Aorta (tissue), 5 donors: ENCODE measurements at places on chromosomes 1 and 21. TPM values are rescaled to one million over a fixed set of nuclear protein-coding genes. Genes with fewer than 3 reads are reported as not detected.

Gene SELP
- total RNA-seq = 9.1 TPM

Gene ELF3
- total RNA-seq = 0.68 TPM

Gene RORC
- not detected for total RNA-seq

Gene SH3D21
- 4.1 TPM for total RNA-seq

Gene TNNT2
- total RNA-seq = 0.36 TPM

Gene WDTC1
- total RNA-seq = 34.0 TPM

Gene CYYR1
- 24.8 TPM for total RNA-seq

Gene INSRR
- not detected for total RNA-seq

Gene CD46
- total RNA-seq = 189 TPM

Gene KLHDC9
- 0.78 TPM for total RNA-seq

Gene PCNX2
- 14.7 TPM for total RNA-seq

DNA sequence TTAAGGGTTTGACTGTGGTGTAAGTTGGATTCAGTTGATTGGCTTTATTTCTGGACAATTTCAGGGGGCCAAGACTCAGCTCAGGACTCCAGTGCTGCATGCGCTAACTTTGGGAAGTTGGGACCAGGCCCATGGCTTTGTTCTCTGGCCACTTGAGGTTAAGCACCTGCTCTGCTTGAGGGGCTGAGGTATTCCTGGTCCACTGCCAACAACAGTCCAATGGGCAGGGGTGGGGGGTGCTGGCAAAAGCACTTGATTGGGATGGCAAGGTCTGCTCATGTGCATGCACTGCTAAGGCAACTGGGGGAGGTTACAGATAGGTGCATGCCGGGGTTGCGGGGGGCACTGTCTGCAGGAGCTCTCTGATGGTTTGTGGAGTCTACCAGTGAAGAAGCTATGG is 52.6 kb upstream of the ASB17 start:
- H3K36me3 ChIP-seq = no peaks in the 10 kb centered on the region
- H3K27me3 ChIP-seq = no peaks in the 10 kb centered on the region
- H3K27ac ChIP-seq = no peak overlapping the region
- no peaks in the 10 kb centered on the region for H3K4me1 ChIP-seq
- no peak overlapping the region for H3K4me3 ChIP-seq

DNA sequence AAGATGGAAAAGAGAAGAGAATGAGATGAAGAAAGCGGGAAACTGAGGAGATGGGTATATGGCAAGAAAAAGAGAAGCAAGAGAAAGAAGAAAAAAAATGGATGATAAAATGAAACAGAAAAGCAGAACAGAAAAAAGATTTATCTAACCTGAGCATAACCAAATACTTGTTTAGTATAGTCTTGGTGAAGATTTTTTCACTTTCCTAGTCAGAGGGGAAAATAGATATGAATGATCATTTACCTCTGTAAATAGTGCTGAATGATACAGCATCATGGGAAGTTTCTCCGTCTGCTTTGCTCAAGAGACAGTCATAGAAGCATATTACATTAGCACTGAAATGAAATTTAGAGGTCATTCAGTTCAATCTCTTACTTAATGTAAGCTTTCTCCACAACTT is 36.1 kb upstream of the PLPPR4 start:
- no peaks in the 10 kb centered on the region for H3K36me3 ChIP-seq
- no peaks in the 10 kb centered on the region for H3K4me1 ChIP-seq
- H3K27me3 ChIP-seq = no peaks in the 10 kb centered on the region
- DNase-seq = no peak
- H3K4me3 ChIP-seq = no peak overlapping the region
- H3K27ac ChIP-seq = no peak overlapping the region

DNA sequence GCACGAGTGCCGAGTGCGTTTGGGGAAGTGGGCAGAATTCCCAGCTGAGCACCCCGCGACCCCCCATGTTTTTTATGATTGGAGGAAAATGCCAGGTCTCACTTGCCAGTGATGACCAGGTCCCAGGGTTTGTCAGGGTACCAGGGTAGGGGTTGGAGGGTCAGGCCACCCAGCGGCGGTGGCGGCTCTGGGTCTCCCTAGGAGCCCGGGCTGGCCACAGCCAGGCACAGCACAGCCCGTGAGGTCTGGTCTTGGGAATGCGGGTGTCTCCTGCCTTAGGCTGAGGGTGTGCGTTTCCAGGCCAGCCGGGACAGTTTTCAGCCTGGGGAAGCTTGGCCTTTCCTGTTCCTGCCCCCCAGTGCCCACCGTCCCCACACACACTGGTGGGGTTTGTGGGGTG is 22.7 kb downstream of the PRKCZ start:
- no peak overlapping the region for H3K27ac ChIP-seq
- DNase-seq = no peak
- H3K4me1 ChIP-seq = no peaks in the 10 kb centered on the region
- no peaks in the 10 kb centered on the region for H3K27me3 ChIP-seq

DNA sequence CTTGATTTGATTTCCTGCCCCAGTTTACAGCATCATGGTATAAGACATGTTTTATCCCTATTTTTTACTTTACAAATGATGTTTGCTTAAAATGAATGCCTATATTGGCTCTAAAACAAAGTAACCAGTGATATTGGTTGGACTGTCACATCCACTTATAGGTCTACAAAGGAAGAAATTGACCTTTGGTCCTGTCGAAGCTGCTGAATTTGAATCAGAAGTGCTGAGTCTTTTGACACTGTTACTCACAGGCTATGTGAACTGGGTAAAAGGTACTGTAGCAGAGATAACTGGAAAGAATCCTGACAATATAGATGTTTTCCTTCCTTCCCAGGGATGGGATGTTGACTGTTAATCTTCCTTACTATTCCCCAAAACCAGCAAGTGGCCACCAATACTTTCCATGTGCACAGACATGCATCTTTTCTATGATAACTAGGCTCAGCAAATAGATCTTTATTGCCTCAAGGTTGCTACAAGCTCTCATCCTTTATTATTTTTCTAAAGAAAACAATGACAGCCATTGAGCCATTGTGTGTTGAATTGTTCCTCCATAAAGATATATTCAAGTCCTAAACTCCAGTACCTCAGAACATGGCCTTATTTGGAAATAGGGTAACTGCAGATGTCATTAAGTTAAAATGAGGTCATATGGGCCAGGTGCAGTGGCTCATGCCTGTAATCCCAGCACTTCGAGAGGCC is 175.9 kb upstream of the NR5A2 start:
- no peak overlapping the region for H3K27ac ChIP-seq
- DNase-seq = no peak
- no peaks in the 10 kb centered on the region for H3K36me3 ChIP-seq
- no peak overlapping the region for H3K4me3 ChIP-seq
- no peaks in the 10 kb centered on the region for H3K4me1 ChIP-seq
- peaks cover 3% of the 10 kb centered on the region for H3K27me3 ChIP-seq

DNA sequence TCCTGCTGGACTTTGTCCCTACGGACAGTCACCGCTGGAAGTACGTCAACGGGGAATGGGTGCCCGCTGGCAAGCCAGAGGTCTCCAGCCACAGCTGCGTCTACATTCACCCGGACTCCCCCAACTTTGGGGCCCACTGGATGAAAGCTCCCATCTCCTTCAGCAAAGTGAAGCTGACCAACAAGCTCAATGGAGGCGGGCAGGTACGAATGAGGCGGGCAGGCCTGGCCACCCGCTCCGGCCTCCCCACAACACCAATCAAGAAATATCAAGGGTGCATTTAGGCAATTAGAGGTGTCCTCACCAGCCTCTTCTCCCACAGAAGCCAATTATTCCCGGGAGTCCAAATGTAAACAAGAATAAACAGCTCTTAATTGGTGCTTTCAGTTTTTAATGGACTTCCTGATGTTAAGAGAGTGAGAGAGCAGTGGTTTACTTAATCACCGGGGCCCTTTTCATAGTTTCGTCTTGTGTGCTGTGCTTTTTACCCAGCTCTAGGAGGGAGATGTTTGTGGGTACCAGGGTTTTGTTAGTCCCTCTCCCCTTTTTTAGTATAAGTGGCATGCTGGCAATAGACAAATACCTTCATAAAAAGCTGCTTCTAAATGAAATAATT is 10.7 kb downstream of the TBX19 start:
- no peaks in the 10 kb centered on the region for H3K27me3 ChIP-seq
- DNase-seq = no peak
- H3K36me3 ChIP-seq = no peaks in the 10 kb centered on the region
- no peaks in the 10 kb centered on the region for H3K4me1 ChIP-seq

DNA sequence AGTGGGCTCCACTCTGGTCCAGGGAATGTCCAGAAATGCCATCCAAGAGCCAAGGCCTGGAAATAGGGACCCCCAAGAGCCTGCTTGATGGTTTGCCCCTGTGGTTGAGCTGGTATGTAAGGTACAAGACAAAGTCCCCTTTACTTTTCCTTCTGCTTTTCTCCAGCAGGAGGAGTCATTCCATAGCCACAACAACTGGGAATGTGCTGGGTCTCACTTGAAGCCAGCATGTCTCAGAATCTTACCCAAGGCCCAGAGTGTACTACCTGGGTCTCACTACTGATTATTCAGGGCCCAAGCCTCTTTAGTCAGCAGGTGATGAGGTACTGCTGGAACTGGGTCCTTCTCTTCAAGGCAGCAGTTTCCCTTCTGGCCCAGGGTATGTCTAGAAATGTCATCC is 62.1 kb upstream of the CD55 start:
- no peaks in the 10 kb centered on the region for H3K4me1 ChIP-seq
- H3K27ac ChIP-seq = no peak overlapping the region
- DNase-seq = no peak
- H3K27me3 ChIP-seq = no peaks in the 10 kb centered on the region
- no peak overlapping the region for H3K4me3 ChIP-seq

DNA sequence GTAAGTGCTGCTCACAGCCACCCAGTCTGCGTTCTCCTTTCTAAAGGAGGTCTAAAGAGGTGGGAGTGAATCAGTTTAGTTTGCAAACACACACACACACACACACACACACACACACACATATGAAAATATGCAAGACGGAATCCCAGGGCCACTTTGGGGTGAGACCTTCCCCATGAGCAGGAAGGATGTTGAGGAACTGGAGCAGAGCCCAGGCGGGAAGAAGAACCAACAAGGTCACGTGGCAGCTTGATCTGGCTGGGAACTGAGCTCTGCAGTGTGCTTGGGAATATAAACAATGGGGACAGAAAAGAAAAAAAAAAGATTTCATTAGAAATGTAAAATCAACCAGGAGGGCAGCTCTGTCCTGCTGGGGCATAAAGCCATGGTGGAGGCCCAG is 32.6 kb downstream of the OR2G3 start:
- no peak overlapping the region for H3K27ac ChIP-seq
- no peaks in the 10 kb centered on the region for H3K27me3 ChIP-seq
- H3K4me1 ChIP-seq = no peaks in the 10 kb centered on the region
- H3K4me3 ChIP-seq = no peak overlapping the region

- H3K4me3 ChIP-seq = no peak overlapping the region
- H3K4me1 ChIP-seq = no peaks in the 10 kb centered on the region
- DNase-seq = no peak
Observed at GRCh38 chr1:29415861-29416260, 179.5 kb downstream of the PTPRU start.

DNA sequence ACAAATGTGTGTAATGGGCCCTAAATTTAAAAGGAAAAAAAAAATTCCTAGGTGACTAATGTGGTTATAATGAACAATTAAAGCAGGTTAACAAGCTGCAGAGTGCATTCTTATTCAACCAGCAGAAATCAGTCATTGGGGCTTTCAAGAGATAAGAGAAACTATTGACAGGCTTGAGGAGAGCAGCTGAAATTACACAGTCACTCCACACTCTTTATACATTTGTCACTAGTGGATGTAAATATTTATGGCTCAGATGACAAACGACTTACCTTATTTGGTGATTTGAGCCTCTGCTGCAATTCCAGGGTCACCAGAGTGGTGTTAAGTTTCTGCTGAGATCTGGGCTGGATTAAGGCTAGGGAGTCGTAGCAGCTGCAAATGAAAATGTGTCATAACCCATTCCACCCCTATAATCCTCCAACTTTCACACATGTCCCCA is 896.3 kb downstream of the TTLL7 start:
- DNase-seq = no peak
- H3K27ac ChIP-seq = no peak overlapping the region
- H3K4me3 ChIP-seq = no peak overlapping the region
- H3K36me3 ChIP-seq = no peaks in the 10 kb centered on the region
- no peaks in the 10 kb centered on the region for H3K4me1 ChIP-seq

- no peaks in the 10 kb centered on the region for H3K36me3 ChIP-seq
- H3K27ac ChIP-seq = no peak overlapping the region
- H3K4me1 ChIP-seq = no peaks in the 10 kb centered on the region
- no peaks in the 10 kb centered on the region for H3K27me3 ChIP-seq
Observed at GRCh38 chr1:1919304-1920056, 401 bp upstream of the TMEM52 start.

- H3K4me3 ChIP-seq = peak overlapping the region; percentile 94
- no peak overlapping the region for H3K27ac ChIP-seq
- DNase-seq = no peak
- H3K36me3 ChIP-seq = no peaks in the 10 kb centered on the region
- no peaks in the 10 kb centered on the region for H3K27me3 ChIP-seq
- H3K4me1 ChIP-seq = no peaks in the 10 kb centered on the region
Observed at GRCh38 chr1:42335809-42336518, 929 bp upstream of the FOXJ3 start.

GRCh38 chr1:88557014-88557413 is 127.1 kb upstream of the PKN2 start:
- no peak overlapping the region for H3K4me3 ChIP-seq
- no peak overlapping the region for H3K27ac ChIP-seq
- no peak for DNase-seq
- H3K36me3 ChIP-seq = no peaks in the 10 kb centered on the region

- H3K36me3 ChIP-seq = peaks cover 29% of the 10 kb centered on the region
- peak overlapping the region; percentile 87 for H3K27ac ChIP-seq
- H3K4me1 ChIP-seq = no peaks in the 10 kb centered on the region
- no peaks in the 10 kb centered on the region for H3K27me3 ChIP-seq
- peak; percentile 91 for DNase-seq
Observed at GRCh38 chr1:207805841-207806421, 54.1 kb downstream of the CD46 start.

- H3K36me3 ChIP-seq = no peaks in the 10 kb centered on the region
- H3K27ac ChIP-seq = no peak overlapping the region
- no peaks in the 10 kb centered on the region for H3K27me3 ChIP-seq
- no peak overlapping the region for H3K4me3 ChIP-seq
- DNase-seq = no peak
Observed at GRCh38 chr1:157966031-157966537, 27.4 kb upstream of the KIRREL1 start.

GRCh38 chr1:48540587-48540986 is 68.6 kb upstream of the SPATA6 start:
- no peaks in the 10 kb centered on the region for H3K36me3 ChIP-seq
- no peak for DNase-seq
- H3K27ac ChIP-seq = no peak overlapping the region
- no peaks in the 10 kb centered on the region for H3K27me3 ChIP-seq
- H3K4me1 ChIP-seq = no peaks in the 10 kb centered on the region

- H3K4me3 ChIP-seq = no peak overlapping the region
- no peak for DNase-seq
- H3K27ac ChIP-seq = no peak overlapping the region
- H3K4me1 ChIP-seq = no peaks in the 10 kb centered on the region
- no peaks in the 10 kb centered on the region for H3K27me3 ChIP-seq
Observed at GRCh38 chr1:108036796-108037562, 72.0 kb upstream of the VAV3 start.

- no peaks in the 10 kb centered on the region for H3K27me3 ChIP-seq
Observed at GRCh38 chr1:76105372-76105771, 30.8 kb downstream of the ST6GALNAC3 start.

GRCh38 chr21:41966041-41966833 is 12.4 kb upstream of the C2CD2 start:
- no peak overlapping the region for H3K4me3 ChIP-seq
- H3K36me3 ChIP-seq = no peaks in the 10 kb centered on the region
- H3K27me3 ChIP-seq = no peaks in the 10 kb centered on the region
- no peak for DNase-seq
- no peaks in the 10 kb centered on the region for H3K4me1 ChIP-seq
- H3K27ac ChIP-seq = no peak overlapping the region

- no peaks in the 10 kb centered on the region for H3K27me3 ChIP-seq
- no peaks in the 10 kb centered on the region for H3K4me1 ChIP-seq
- no peak overlapping the region for H3K4me3 ChIP-seq
- H3K36me3 ChIP-seq = peaks cover 2% of the 10 kb centered on the region
- no peak overlapping the region for H3K27ac ChIP-seq
Observed at GRCh38 chr1:36390411-36390810, 4.7 kb upstream of the STK40 start.
